ENCODE measurements at places on chromosomes 3 and 15.
A peak's percentile ranks its signal among the peaks of the same experiment; 100 is the strongest.

- peak; percentile 70 for DNase-seq
Measured at GRCh38 chr3:107524841-107525643, 2.3 kb downstream of the BBX start.

GRCh38 chr3:127040216-127040615, 57.3 kb downstream of the PLXNA1 start:
- DNase-seq = no peak

DNA sequence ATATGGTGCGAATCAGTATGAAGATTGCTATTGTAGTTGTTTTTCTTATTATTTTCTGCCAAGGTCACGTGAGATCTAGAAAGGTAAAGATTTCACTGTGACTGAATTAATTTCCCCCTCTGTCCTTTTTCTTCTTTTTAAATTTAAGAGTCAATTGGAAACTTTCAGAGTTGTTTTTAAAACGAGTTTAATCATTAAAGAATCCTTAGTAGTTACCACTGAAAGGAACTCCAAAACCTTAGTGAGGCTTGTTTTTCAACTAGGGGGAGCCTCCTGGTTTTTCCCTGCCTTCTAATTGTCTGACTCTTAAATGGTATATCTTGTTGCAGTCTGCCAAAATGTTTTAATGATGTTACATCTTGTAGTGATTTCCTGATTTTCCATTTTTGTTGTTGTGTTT, 17.6 kb downstream of the P2RY12 start:
- DNase-seq = no peak

DNA sequence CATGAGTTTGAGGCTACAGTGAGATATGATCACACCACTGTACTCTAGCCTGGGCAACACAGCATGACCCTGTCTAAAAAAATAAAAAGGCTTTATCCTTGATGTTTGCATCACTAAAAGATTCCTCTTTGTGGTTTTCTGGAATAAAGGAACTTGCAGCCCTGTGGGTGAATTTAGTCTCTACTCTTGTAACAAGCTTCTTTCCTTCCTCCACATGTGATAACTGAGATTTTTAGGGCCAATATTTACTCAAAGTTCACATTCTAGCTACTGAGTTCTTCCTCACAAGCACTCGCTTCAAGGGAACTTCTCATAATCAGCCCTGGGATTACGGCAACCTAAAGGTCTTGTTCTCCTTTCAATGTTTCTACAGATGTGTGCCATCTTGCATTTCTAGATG, 24.6 kb downstream of the COMMD2 start:
- no peak for DNase-seq

DNA sequence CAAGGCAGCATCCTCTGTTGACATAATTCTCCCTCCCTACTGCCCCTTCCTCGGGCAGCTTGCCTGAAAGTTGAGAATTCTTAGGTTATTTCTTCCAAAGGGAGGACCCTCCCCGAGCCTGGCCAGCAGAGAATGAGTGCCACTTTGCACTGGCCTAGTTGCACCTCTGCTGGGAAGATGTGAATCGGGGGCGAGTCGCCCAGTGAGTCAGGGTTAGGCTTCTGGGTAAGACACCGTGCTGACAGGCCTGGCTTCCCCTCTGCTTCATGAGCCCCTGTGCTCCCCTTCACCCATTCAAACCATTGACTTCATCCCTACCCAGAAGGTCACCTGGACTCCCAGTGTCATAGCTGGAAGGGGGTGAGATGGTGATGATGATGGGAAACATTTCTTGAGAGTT, 82.3 kb downstream of the AAGAB start:
- DNase-seq = no peak

DNA sequence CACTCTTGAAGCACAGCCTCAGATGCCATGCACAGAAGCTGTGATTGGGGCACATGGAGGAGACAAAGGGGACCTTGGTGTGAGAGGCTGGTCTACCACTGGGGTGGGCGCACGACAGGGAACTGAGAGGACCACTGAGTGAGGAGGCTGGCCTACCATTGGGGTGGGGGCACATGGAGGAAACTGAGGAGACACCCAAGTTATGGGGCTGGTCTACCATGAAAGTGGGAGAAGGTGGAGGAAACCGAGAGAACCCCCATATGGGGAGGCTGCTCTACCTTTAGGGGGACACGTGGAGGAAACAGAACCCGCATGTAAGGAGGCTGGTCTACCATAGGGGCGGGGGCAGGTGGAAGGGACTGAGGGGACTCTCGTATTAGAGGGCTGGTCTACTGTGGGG, 153.4 kb downstream of the FBLN2 start:
- no peak for DNase-seq

- DNase-seq = no peak
Measured at GRCh38 chr15:62454567-62455172, 289.6 kb upstream of the C2CD4B start.

DNA sequence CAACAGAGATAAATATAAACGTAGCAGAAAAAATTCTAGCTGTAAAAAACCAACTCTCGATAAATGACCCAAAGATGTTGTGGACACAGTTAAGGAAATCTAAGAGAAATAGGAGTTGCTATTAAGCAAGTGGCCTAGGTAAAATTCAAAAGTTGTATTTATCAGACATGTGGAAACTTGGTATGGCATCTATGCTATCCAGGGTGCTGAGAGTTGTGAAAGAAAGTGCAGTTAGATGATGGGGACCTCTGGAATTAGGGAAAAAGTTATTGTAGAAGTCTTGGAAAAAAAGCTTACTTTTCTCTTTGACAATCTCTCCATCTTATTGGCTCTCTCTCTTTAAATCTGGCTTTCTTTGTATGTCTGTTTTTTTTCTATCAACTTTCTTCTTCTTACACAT, 1090.9 kb downstream of the TBL1XR1 start:
- DNase-seq = no peak

- DNase-seq = peak; percentile 60
Measured at GRCh38 chr15:101267320-101268104, 9.8 kb downstream of the SELENOS start.

DNA sequence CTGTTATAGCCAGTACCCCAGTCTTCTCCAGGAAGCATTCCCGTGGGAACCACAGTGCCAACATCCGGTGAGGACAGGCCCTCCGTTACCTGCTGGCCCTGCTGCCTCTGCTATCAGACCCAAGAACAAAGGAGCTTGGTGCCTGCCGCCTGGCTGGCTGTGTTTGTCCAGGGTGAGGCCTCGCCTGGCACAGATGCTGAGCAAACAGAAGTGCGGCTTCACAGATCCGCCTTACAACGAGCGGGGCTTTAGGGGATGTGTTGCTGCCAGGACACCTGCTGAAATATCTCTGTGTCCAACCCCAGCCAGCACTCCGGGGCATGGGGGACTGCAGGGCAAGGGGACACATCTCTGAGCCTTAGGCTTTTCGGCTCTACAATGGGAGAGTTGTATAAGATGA, 2.2 kb upstream of the EPHB3 start:
- DNase-seq = peak; percentile 27

DNA sequence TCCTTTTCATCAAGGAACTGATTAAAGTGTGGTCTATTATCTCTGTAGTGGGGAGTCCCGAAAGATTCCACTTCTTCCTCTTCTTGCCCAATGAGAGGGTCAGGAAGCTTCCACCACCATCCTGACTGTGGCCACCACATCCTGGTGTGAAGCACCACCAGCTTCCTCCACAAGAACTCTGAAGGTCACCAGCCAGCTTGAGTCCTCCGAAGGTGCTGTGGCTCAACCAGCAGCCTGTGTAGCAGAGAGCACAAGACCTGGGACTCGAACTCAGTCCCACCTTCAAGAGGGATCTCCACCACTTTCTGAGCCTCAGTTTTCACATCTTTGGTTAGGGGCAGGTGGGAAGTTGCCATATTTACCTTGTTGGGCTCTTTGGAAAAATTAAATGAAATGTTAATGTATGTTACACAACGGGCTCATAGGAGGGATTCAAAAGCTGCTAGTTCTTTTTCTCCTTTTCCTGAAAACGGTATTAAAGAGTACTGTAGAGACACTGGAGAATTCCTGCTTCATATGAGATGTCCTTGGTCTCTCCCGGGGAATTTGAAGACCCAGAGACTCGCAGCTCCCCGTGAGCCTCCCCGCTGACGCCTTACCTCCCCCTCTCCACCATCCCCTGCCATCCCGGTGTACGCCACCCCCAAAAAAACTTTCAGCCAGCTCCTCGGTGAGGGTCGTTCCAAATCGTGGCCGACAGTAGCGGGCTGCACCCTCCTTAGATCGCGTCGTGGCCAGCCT, 816 bp upstream of the ACAN start:
- DNase-seq = no peak

DNA sequence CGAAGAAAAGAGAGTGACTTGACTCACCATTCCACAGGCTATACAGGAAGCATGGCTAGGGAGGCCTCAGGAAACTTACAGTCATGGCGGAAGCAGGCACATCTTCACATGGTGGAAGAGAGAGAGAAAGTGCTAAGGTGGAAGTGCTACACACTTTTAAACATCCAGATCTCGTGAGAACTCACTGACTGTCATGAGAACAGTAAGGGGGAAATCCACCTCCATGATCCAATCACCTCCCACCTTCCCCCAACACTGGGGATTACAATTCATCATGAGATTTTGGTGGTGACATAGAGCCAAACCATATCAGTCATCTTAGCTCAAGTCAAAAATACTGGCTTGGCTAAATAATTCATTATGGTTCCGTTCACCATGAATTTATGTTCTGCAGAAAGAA, 45.3 kb upstream of the NEDD4 start:
- DNase-seq = no peak

- DNase-seq = peak; percentile 76
Measured at GRCh38 chr3:189260556-189261493, 89.1 kb downstream of the TPRG1 start.

DNA sequence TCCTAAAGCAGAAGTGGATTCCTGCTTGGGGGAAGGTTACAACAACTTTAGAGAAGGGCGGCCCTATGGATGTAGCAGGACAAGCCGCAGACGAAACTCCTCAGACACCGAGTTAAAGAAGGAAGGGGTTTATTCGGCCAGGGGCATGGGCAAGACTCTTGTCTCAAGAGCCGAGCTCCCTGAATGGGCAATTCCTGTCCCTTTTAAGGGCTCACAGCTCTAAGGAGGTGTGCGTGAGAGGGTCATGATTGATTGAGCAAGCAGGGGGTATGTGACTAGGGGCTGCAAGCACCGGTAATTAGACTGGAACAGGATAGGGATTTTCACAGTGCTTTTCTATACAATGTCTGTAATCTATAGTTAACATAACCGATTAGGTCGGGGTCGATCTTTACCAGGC, 879 bp upstream of the PDHB start:
- DNase-seq = no peak

DNA sequence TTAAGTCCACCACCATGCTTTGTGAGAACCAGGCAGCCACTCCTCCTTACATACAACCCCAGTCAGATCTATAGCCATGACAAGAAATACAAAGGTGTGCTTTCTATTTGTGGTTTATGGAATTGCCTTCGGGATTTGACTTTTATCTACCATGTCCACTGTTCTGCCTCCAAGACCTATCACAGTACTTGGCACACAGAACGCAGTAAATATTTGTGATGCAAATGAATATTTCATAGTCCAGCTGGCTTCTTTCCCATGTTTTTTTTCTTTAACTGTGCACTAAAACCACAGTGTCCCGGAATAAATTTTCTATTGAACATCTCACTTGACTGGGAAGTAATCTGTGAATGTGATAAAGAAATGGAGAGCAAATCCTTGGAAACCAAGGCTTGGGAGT, 314.7 kb downstream of the RORA start:
- no peak for DNase-seq

- DNase-seq = no peak
Measured at GRCh38 chr3:188320757-188321156, 166.8 kb downstream of the LPP start.

DNA sequence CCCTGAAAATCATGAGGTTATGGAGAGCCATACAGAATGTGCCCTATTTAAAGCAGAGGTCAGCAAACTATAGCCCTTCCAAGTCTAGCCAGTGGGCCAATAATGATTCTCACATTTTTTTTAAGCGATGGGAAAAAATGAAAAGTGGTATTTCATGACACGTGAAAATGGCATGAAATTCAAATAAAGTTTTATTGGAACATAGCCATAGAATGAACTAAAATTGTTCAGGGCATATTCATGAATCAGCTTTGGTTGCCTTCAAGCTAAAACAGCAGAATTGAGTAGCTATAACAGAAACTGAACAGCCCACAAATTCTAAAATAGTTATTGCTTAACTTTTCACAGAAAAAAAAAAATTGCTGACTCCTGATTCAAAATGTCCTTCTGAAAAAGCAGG, 104.5 kb downstream of the TFG start:
- no peak for DNase-seq

DNA sequence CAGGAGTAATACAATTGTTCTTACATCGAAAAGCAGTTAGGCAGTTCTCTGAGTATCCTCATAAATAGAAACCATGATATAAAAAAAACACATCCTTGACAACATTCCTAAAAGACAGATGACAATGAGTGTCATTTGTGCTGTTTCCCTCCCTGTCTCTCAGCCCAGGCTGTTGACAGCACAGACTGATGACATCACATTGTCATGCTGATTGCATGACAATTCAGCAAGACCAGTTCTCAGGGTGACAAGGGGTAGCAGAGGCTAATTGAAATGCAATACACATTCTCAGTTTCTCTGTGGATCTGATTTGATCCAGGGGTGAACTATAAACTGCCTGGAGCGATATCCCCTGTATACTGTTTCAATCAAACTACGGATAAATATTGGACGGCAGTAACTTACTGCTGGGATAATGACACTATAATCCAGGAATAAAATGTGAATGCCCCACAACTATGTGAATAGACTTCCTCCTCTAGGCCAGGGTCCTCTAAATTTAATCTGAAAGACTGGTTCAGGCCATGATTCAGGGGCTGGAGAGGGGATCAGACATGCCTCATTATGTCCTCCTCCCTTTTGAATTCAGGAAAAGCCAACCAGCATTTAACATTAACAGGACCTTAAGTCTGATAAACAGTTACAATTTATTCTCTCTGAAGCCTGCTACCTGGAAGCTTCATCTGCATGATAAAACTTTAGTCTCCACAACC, 16.7 kb upstream of the EIF1B start:
- no peak for DNase-seq

GRCh38 chr3:180185650-180186049, 148.9 kb upstream of the PEX5L start:
- DNase-seq = no peak

DNA sequence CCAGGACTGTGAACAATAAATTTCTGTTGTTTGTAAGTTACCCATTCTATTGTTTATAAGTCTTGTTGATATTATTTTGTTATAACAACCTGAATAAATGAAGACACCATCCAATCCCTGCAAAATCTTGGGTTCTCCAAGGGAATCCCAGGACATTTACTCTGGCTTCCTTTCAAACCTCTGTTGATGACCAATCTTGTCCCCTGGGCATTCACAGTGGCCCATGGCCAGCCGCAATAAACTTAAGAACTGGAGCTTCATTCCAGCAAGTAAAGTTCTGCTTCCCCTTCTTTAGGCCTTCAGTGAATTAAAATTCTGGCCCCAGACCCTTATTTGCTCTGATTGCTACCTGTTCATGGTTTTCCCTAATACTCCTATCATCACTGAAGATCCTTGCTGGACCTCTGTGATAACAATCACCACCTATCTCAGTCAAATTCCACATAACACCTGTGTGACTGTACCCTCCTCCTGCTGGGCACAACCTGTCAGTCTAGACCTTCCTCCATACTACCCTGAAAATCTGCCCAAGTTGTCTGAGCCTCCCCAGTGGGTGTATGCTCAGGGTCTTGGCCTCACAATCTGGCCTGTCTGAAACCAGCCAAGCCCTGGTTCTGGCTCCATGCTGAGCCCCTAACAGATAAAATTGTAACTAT, 153.1 kb downstream of the SEMA6D start:
- peak; percentile 39 for DNase-seq

GRCh38 chr3:55169161-55169560, 241.3 kb upstream of the LRTM1 start:
- DNase-seq = no peak
